GM23338 (cell line): ENCODE measurements at places on chromosomes 7 and 10. TPM values are rescaled to one million over a fixed set of nuclear protein-coding genes. Genes with fewer than 3 reads are reported as not detected.

The SAMD9 gene
- polyA plus RNA-seq = 0.07 TPM in 1 of 2 replicates, not detected in the other

The AKR1C4 gene
- not detected in 2 replicates for polyA plus RNA-seq

The RNF32 gene
- 2.0 and 2.2 TPM in 2 replicates for polyA plus RNA-seq

- peaks cover 17% of the 10 kb centered on the region; the same call in 1 of the 2 replicates for H3K4me1 ChIP-seq
- no peaks in the 10 kb centered on the region; the same call in 1 of the 2 replicates for H3K36me3 ChIP-seq
- no peak overlapping the region for H3K4me3 ChIP-seq
- peak overlapping the region; percentile 35; the same call in 1 of the 2 replicates for H3K27ac ChIP-seq
- H3K27me3 ChIP-seq = no peaks in the 10 kb centered on the region
Measured at GRCh38 chr7:48299580-48300169, 128.4 kb downstream of the ABCA13 start.

DNA sequence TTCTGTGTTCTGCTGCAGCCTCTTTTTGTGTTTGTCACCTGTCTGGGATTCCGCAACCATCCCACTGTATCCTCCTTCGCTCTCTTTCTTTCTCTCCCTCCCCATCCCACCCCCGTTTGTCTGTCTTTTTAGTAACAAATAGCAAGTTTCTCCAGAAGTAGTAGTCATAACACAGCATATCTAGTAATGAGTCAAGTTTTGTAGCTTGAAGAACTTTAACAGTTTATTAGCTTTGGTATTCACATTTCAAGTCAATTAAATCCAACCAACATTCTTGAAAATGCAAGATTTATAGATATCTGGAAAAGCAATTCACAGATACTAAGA is 154.1 kb upstream of the MTPN start:
- no peaks in the 10 kb centered on the region for H3K36me3 ChIP-seq
- no peak overlapping the region for H3K4me3 ChIP-seq
- H3K27ac ChIP-seq = no peak overlapping the region

GRCh38 chr7:75650681-75651080 is 88.1 kb downstream of the HIP1 start:
- no peaks in the 10 kb centered on the region for H3K36me3 ChIP-seq
- H3K4me1 ChIP-seq = peaks cover 12% of the 10 kb centered on the region
- H3K4me3 ChIP-seq = no peak overlapping the region
- no peak overlapping the region for H3K27ac ChIP-seq

GRCh38 chr7:89798599-89798996 is 355.7 kb upstream of the STEAP1 start:
- H3K36me3 ChIP-seq = no peaks in the 10 kb centered on the region
- H3K27me3 ChIP-seq = no peaks in the 10 kb centered on the region
- no peak for DNase-seq
- H3K27ac ChIP-seq = no peak overlapping the region

GRCh38 chr10:63707254-63707910 is 186.2 kb downstream of the REEP3 start:
- no peak overlapping the region for H3K27ac ChIP-seq
- H3K4me3 ChIP-seq = no peak overlapping the region
- peaks cover 20% of the 10 kb centered on the region for H3K4me1 ChIP-seq
- H3K36me3 ChIP-seq = no peaks in the 10 kb centered on the region

GRCh38 chr7:44854644-44855364 is 6.9 kb upstream of the H2AZ2 start:
- H3K4me1 ChIP-seq = no peaks in the 10 kb centered on the region
- no peaks in the 10 kb centered on the region for H3K27me3 ChIP-seq
- DNase-seq = no peak
- no peak overlapping the region for H3K27ac ChIP-seq

DNA sequence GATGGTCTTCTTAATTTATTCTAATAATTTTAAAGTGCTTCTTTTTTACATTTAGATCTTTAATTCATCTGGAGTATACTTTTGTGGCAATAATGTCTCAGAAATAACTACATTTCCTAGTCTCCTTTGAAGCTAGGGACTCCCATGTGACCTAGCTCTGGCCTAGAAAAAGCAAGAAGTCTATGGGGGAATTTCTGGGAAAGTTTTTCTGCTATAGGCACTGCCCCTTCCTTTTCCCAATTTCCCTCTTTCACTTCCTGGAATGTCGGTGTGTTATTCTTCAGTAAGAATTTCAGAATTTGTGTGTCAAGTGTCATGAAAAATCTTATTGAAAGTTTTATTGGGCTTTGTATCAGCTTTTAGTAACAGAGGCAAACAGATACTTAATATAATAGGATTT is 94.6 kb upstream of the LRRC4 start:
- H3K36me3 ChIP-seq = no peaks in the 10 kb centered on the region
- H3K4me1 ChIP-seq = peaks cover 7% of the 10 kb centered on the region; the same call in 1 of the 2 replicates
- no peak overlapping the region for H3K27ac ChIP-seq
- no peak for DNase-seq
